Stimulated activated CD4-positive, alpha-beta T cell treated with anti-CD3 and anti-CD28 coated beads, Interleukin-1b, Interleukin-23, amount 100 ng/mL, for 4 hours (primary cell): ENCODE measurements at places on chromosomes 4 and X.

DNA sequence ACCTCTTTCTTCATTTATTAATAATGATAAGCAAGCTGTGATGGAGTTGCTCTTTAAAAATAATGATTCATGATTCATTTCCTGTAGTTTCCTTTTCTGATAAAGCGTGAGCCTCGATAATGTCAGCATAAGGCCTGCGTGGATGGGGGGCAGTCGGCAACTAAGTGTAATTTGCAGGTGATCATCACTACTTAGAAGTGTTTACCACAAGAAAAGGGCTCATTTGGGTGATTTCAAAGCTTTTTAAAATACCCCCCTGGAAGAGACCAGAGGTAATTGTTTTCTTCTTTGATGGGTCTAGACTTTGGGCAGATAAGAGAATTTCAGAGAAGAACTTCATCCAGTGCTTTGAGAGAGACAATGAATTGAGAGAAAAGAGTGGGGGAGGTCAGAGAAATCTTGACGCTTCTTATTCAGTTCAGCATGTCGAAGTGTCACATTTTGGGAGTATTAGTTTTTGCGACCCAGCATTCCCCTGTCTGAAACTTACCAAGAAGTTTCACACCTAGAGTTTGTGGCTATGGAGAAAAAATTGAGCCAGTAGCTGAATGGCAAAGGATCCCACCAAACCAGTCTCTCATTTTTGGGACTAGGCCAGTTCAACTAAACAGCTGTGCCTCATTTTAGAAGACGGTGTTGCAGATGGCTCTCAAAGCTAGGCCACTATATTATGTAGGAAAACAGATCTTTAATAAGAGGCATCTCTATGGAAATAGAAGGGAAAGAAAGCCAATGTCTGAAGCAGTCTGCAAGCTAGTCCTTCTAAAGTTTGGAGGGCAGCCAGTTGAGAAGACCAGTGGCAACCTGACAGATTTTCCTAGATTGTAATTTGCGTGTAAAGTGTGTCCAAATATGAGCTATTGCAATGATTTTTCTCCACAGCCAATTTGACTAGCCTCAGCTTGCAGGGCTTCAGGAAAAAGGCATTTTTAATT lies 171.0 kb upstream of the PPP1R2C start:
- DNase-seq: no peak

- no peak for DNase-seq
Observed at GRCh38 chrX:1239681-1240142, 27.3 kb upstream of the CRLF2 start.

DNA sequence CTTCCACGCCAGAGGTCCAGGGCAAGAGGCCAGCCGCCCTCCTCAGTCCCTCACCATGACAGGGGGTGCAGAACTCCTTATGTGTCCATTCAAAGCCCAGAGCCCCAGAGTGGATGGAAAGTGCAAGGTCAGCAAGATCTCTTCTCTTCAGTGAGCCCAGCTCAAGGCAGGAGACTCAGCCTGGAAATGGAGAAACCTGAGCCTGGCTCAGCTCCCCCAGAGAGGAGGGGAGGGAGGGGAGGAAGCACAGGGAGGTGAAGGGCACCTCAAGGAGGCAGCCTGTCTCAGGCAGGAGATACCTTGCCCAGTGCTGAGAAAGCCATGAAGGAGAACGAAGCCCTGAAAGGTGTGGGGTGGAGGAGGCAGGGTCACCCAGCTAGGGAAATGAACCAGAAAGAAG lies 121.8 kb upstream of the PJA1 start:
- DNase-seq: no peak

DNA sequence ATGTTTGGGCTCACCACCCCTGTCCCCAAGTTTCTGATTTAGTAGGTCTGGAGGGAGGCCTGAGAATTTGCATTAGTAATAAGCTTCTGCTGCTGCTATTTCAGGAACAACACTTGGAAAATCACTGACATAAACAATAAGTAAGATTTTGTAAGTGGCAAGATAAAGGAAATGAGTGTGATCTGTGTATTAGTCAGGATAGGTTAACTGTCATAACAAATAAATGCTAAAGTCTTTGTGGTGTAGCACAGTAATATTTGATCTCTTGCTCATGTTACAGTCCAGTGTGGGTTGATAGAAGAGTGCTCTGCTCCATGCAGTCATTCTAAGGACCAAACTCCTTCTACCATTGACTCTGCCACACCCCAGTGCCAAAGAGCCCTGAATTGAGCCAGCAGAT lies 67.0 kb downstream of the NHS start:
- no peak for DNase-seq

- DNase-seq: no peak
Observed at GRCh38 chr4:130110189-130110588, 1014.2 kb downstream of the C4orf33 start.

- DNase-seq: no peak
Observed at GRCh38 chrX:120310861-120311726, at the start of gene TMEM255A. TSS of gene TMEM255A (minus strand) at chrX:120311461. CDS start at chrX:120311309, 152 bp downstream.

- DNase-seq: no peak
Observed at GRCh38 chrX:97705936-97706335, 822.2 kb downstream of the RPA4 start.

GRCh38 chrX:42770566-42770965 lies 7.4 kb downstream of the PPP1R2C start:
- no peak for DNase-seq

GRCh38 chrX:18983666-18984380 lies at the start of gene PHKA2:
TSS of gene PHKA2 (minus strand) at chrX:18984114. CDS start at chrX:18983932, 182 bp downstream.
- DNase-seq: peak; percentile 35

DNA sequence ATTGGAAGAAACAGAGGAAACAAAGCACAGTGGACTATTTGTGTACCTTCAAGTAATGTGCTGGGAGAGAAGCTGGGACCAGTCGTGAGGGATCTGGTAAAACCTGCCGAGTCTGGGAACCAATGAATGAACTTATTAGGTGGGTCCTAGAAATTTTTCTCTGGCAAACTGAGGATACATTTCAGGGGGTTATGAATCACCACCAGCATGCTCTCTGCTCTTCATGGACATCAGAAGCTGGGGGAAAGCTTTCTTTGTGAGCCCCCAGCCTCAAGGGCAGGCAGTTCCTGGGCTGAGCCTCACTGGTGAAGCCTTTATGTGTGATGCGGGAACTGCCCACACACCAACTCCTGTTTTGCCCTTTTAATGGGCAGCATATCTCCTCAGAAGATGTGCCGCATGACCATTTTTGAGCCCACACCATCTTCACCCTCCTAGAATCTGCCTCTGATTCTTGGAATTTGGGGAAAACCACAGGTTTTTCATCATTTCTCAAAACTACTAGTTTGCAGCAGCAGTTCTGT lies 95.4 kb upstream of the ENPP6 start:
- no peak for DNase-seq

- DNase-seq: no peak
Observed at GRCh38 chrX:125422986-125423385, 103.3 kb downstream of the TEX13C start.

DNA sequence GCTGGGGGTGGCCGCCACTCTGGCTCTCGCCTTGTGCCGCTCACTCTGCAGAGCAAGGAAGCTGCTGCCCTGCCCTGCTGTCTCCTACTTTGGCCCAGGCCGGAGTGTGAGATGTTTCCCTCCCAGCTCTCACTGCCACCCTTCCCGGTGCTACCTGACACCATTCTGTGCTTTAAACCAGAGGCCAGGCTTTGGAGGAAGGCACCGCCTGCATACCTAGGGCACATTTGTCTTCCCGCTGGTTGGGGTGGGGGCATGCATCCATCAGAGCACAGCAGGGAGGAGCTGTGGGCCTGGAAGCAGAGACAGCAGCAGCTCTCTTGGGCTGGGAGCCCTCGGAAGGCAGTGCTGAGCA lies 96.9 kb upstream of the PSAPL1 start:
- no peak for DNase-seq

GRCh38 chr4:5052726-5053425 lies 1.6 kb downstream of the STK32B start:
- DNase-seq: no peak

- DNase-seq: no peak
Observed at GRCh38 chr4:85701861-85702321, 226.9 kb downstream of the ARHGAP24 start.

DNA sequence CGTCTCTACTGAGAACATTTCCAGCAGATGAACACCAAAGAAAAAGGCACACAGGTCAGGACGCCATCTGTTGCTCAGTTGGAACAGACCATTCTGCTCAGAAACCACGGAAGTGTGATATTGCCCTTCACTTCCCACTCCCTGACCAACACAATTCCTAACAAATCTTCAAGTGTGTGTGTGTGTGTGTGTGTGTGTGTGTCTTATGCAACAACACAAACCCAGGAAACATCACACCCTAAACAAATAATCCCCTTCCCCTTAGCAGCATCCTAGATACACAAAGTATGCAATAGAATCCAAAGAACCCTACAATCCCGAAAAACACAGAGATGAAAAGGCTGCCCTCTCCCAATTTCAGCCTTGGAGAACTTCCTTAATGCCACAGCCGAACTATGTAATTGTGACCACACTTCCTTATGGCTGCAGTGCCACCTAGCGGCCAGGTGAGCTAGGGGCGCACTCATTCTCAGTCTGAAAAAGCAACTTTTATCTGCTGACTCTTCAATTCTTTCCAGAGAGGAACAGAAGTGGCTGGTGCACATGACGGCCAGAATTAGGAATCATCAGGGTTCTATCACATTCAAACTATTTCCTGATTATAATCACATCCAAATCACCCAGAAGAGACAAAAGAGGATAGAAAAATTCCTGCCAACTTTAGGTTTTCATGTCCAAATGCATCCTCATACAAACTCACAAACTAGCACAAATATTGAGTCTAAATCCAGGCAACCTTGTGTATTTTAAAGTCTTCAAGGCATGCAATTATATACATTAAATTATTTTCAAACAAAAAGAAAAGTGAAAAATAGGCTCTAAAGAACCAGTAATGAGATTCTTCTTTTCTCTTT lies 164.9 kb downstream of the DHX15 start:
- DNase-seq: peak; percentile 48

DNA sequence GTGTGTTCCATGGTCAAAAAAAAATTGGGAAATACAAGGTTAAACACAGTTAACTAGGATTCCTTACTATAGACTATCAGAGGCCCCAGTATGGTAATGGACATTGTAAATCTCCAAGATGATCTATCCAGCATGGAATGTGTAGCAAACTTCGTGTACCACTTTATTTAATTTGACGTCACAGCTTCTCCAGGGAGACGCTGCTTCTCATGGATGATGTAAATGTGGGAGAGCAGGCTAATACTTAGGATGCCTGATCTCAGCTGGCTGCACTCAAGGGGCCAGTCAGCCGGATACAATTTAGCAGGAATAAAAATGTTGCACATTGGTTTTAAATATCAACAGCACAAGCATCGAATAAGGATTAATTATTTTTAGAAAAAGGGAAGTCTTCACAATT lies 111.7 kb upstream of the HPF1 start:
- DNase-seq: no peak

DNA sequence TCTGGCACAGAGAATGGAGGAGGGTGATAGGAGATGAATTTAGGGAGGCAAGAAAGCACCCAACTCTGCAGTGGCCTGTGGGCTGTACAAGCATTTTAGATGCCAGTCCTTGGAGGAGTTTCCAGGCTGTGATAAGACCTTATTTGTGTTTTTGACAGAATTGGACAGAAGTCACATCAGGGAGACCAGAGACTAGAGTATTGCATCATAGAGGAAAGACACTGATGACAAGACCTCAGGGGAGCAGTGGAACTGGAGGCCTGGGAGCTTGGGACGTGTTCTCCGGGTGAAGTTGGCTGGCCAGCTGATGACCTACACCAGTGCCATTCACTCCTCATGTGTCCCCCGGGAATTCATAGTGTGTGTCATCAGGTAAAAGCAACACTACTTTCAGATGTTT lies 284.0 kb upstream of the ZFP42 start:
- no peak for DNase-seq

DNA sequence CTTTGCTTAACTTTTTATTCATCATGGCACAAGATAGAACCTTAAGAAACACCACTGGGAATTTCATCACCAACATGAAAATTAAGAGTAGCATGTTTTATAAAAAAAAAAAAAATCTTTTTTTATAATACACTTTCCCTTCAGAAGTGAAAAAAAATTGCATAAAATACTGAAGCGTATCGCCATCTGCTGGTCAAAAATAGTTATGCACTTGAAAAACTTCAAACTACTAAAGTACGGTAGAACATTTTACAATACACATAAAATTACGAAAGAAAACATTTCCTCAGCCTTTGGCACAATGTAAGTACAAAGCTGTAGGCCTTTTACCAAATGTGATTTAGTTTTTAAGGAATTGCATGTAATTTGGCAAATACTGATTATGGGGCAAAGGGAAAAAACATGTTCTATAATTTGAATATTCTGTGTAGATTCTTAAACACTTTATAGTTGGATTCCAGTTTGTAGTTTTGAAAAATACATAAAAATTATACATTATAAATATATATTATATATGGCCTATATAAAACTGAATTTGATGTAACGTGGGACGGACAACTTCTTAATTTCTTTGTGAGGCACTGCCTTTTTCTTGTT lies 26.5 kb downstream of the HCCS start:
- peak; percentile 14 for DNase-seq

GRCh38 chr4:36006226-36006625 lies 238.1 kb downstream of the ARAP2 start:
- no peak for DNase-seq
